ENCODE measurements at places on chromosomes 12 and 14.

DNA sequence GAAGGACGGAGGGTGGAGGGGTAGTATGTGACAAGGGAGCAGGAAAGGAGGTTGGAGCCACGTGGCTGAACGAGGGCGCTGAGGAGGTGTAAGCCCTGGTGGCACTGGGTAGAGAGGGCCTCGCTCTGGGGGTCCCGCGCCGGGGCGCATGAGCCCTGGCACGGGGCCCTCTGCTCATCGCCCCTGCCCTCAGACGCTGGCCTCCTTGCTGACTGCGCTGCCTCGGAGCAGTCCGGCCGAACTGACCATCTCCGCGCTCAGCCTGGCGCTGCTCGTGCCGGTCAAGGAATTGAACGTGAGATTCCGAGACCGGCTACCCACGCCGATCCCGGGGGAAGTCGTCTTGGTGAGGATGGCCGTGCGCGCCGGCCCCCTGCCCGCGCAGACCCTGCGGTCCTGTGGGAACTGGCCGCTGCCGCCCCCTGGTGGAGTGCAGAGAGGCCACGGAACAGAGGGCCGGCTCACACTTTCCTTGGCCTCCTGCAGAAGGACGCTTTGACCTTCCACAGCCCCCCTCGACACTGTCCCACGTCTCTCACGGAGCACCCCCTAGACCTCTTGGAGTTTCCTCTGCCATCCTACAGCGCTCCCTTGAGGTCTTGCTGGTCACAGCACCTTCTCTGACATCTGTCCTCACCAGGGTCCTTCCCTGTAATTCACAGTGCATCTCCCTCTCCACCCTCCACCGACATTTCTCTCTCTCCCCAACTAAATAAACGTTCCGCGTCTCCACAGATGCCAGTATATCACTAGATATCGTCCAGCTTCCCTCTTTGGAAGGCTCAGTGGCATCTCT, 10.5 kb downstream of the ARHGEF25 start:
- DNase-seq = no peak

DNA sequence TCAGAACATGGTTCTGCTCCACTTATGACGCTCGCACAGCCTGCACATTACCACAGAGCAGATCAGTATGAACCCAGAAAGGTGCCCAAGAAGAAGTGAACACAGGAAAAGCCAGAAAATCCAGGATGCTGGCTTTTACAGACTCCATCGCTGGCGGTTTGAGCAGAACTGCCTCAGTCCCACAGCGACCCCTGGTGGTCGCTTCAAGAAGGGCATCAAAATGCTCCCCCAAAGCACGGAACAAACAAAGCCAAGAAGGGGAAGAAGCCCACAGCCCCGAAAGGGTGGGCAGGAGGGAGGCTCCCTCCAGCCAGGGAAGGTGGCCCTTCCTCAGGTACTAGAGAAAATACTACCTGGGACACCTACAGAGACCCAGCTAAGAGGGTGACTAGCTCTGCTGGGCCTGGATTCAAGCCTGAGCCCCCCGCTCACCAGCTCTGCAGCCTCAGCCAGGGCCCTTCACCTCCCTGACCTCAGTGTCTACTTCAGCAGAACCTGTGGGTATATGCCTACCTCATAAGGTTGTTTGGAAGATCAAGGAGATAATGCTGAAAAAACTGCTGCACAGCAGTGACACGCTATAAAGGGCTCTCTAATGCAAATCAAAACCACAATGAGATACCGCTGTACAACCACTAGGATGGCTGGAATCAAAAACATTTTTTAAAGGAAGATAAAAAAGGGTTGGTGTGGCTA, 98.1 kb downstream of the NCOR2 start:
- no peak for DNase-seq

- DNase-seq = no peak
These were observed 154.9 kb downstream of the MED13L start for GRCh38 chr12:116122628-116123027.

GRCh38 chr12:44960856-44961255, 84.7 kb upstream of the NELL2 start:
- DNase-seq = no peak

GRCh38 chr12:112938751-112939150, 477 bp downstream of the OAS3 start:
- DNase-seq = no peak

DNA sequence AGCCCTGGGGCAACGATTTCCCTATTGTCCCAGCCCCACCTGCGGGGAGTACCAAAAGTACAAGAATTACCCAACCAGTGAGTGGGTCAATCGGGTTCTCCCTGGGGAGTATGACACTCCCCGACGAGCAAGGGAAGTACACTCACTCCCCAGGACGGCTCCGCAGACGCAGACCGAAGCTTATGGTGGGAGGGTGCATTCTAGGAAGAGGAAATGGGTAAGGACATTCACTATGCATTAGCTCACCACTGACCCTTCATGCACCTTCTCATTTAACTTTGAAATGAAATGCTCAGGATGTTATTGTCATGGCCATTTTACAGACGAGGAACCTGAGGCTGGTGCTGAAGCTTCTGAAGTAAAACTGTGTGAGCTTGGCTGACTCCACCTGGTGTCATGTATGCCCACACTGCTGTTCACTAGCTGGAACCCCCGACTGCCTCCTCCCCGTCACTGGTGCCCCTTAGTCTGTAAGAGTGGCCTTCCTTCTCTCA, 45.8 kb upstream of the TMED10 start:
- no peak for DNase-seq

DNA sequence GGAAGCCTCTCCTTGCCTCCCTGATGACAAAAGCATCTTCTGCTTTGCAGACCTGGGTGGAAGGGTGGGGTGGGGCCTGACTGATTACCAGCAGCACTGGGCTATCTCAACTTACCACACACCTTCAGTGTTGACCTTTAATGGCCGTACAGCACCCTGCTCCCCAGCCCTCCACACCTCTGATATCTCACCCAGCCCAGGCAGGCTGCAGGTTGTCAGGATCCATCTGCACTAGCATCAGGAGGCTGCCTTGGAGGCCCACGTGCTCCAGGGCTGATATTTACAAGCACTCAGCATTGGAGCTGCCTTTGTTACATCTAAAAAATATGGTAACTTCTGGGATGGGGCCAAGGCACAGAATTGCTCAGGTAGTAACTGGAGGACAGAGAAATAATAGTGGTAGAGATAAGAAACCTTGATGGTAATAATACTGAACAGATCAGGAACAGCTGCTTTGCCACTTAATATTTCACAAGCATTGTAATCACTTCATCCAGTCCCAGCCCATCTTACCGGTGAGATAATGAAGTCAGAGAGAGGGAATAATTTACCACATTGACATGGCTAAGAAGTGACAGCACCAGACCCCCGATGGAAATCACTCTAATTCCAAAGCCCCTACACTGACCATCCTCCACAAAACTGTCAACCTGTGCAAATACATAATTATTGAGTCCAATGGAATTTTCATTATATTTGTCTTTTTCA, 125.2 kb upstream of the RFLNA start:
- no peak for DNase-seq

DNA sequence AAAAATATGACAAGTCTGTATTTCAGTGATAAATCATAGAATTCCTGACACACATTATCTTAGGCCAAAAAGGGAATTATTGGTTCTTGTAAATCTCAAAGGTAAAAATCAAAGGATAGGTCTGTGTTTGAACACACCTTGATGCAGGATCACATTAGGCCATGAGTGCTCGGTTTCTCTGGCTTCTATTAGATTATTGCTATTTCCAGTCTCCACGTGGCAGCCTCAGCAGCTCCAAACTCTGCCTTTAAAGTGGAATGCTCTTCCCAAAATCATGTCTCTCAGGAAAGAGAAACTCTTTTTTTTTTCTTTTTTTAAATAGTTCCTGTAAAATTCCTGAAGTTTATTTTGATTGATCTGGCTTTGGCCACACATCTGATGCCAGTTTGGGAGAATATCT, 105.6 kb upstream of the FRMD6 start:
- no peak for DNase-seq

GRCh38 chr12:50598321-50598862, 93.6 kb downstream of the DIP2B start:
- peak; percentile 45 for DNase-seq

DNA sequence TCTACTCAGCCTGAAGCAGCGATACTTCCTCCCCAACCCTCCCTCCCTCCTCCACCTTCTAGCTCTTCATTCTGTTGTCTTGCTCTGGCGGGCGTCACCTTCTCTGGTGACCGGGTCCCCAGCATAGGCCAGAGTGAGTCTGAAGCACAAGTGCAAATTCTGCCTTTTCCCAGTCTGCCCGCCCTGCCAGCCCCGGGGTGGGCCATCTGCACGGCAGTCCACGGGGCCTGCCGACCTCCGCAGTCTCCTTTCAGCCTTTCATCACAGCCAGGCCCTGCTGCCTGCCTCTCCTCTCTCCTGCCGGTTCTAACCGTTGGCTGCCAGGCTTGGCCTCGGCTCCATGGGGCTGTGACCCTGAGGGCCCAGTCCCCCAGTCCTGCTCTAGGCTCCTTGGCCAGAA, 58.7 kb downstream of the TESC start:
- no peak for DNase-seq

- DNase-seq = no peak
These were observed 74.6 kb downstream of the FRMD6 start for GRCh38 chr14:51726166-51726899.

DNA sequence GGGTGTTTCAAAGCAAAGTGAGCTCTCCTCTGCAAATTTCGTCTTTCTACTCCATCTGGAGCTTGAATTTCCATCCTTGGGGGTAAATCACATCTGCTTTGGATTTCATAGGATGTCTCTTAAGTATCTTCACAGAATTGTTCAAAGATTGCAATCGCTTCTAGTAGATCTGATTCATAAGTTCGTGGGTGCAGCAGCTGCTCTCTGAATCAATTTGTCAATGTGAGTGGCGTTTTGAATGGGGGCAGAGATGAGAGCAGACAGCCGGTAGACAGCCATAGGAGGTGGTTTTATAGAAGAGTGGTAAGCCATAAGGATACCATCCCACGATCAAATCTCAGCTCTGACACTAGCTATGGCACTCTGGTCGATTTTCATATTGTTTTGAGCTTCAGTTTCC, 146.0 kb upstream of the RPH3A start:
- peak; percentile 87 for DNase-seq

- no peak for DNase-seq
These were observed 207.0 kb downstream of the ATP23 start for GRCh38 chr12:58148405-58148804.

DNA sequence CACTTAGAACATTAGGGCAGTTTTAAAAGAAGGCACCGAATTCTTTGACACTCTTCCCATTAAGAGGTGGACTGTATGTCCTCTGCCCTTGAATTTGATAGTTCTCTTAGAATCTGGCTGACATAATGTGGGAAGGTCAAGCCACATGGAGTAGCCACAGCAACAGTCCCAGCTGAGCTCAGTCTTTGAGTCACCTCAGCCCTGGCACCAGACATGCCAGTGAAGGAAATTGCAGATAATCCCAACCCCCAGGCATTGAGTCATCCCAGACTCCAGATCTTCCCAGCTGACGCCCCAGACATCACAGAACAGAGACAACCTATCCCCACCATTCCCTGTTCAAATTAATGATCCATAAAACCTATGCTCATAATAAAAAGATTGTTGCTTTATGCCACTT, 83.4 kb downstream of the GTF2A1 start:
- DNase-seq = no peak

GRCh38 chr12:23472329-23472971, 477.0 kb downstream of the SOX5 start:
- no peak for DNase-seq

DNA sequence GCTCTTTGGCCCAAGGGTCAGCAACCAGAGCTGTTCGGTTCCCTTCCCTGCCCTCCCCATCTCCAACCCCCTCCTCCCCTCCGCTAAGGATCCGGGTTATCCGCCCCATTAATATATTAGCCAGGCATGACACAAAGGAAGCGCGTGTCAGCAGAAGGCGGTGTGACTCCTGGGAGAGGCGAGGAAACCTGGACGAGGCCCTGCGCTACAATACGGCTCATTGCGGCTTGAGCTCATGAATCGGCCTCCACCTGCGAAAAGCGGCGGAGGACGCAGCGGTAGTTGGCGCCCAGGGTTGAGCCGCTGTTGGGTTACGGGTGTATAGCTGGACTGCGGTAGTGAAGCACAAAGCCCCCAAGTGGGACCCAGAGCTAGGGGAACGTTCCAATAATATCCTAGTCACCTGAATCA, 9.9 kb downstream of the FOXA1 start:
- DNase-seq = no peak

GRCh38 chr12:6567112-6567670, 900 bp downstream of the NOP2 start:
- DNase-seq = no peak

- DNase-seq = no peak
These were observed 1168.5 kb upstream of the FLRT2 start for GRCh38 chr14:84361476-84361875.

- no peak for DNase-seq
These were observed 341.9 kb downstream of the GXYLT1 start for GRCh38 chr12:41802803-41803202.

- DNase-seq = peak; percentile 18
These were observed 334.9 kb downstream of the RMST start for GRCh38 chr12:97797473-97797872.

GRCh38 chr12:42568952-42569915, 20.3 kb downstream of the PRICKLE1 start:
- DNase-seq = peak; percentile 18

- DNase-seq = peak; percentile 65
These were observed 4.7 kb upstream of the CCER1 start for GRCh38 chr12:90959538-90960139.

DNA sequence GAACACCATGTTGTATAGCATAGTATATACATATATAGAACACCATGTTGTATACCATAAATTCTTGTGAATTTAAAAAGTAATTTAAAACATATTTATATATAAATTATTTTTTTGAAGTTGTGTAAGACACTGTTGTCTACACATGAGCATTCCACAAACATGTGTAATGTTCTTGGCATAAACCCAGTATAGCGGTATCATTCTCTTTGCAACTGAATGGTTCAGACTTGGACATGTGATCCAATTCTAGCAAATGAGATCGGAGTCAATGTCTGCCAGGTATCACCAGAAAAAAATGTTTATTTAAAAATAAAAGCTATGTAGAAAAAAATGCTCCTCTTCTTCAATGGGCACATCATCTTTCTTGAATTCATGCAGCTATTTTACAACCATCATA, 33.9 kb downstream of the CEP290 start:
- no peak for DNase-seq

DNA sequence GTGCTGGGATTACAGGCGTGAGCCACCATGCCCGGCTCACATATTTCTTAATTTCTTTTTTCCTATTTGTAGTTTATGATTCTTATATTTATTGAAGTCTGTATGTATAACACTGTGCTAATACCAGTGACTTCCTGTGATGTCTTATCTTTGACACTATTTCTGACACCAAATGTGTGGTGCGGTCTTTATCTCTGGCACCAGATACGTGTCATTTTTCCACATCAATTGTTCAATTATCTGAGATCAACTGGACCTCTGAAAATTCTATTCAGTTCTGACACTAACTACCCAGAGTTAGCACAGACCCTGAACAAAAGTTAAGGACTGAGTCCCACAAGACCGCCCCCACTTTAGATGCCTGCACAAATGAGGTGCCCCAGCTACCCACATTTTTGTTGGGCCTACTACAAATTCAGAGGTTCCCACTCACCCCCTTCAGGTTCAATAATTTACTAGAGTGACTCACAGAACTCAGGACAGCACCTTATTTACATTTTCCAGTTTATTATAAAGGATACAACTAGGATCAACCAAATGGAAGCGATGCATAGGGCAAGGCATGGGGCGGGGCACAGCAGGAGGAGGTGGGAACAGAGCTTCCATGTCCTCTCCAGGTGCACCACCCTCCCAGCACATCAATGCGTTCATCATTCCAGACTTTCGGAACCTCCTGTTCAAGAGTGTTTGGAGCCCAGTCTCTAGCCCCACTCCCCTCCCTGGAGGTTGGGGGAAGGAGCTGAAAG, 11.6 kb upstream of the SRSF9 start:
- no peak for DNase-seq

GRCh38 chr12:67052981-67053380, 216.2 kb upstream of the CAND1 start:
- DNase-seq = no peak

All from putamen (tissue), 1 donor.